ENCODE measurements at places on chromosomes 13 and 19.

GRCh38 chr19:11507370-11508078, 1.9 kb upstream of the ZNF653 start:
- no peak for DNase-seq

GRCh38 chr13:113561417-113562084, 23.0 kb upstream of the TFDP1 start:
- DNase-seq = no peak

- no peak for DNase-seq
Observed at GRCh38 chr19:3687774-3688706, 12.2 kb downstream of the PIP5K1C start.

DNA sequence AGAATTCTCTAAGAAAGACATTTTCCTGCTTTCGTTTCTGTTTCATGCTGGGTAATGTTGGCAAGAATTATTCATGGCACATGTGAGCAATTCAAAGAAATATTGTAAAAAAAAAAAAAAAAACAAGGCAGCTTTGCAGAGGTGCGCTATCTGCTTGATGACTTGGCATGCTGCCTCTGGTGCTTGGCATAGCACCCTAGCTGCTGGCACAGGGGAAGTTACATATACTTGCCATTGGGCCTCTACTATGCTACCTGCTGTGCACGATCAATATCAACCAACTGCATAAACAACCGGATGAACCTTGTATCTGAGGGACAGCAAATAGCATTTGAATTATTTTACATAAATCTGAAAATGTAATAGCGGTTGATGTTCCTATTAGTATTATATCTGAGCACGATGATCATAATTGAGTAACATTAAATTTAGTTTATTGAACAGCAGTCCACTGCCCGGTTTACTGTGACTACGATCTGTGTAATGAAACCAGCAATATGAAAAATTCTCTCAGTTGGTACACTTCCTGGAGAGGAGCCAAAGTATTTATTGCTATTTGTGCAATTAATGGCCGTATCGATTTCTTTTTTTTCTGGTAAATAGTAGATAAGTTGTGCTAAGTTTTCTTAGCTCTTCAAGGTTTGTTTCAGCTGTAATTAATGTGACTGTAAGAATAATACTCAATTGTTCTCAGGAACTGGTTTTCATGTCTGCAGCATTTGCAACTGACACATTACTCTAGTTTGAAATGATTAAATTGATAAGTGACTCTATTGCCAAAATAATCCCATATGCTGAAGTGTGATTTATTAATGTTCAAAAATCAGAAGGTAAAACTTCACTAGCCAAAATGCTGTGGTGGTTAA, 717.3 kb downstream of the DACH1 start:
- DNase-seq = no peak

DNA sequence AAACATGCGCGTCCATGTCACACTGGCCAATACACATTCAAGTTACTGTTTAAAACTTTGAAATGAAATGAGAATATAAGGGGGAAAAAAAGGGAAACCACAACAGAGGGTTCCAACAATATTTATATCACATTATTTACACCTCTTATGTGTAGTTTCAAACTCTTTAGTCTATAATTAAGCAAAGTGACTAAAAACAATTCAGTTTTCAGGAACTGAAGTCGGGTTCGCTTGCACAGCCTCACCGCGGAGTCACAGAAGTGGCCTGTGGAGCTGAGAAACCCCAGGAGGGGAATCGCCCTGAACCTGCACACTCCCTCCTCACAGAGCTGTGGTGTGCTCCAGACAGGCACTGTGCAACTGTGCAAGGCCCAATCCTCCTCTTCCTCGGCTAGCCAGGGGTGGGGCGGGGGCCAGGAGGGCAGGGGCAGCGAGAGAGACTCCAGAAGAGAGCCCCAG, 75.9 kb downstream of the STK24 start:
- no peak for DNase-seq

GRCh38 chr19:4452230-4452990, 5.2 kb downstream of the UBXN6 start:
- DNase-seq = no peak

DNA sequence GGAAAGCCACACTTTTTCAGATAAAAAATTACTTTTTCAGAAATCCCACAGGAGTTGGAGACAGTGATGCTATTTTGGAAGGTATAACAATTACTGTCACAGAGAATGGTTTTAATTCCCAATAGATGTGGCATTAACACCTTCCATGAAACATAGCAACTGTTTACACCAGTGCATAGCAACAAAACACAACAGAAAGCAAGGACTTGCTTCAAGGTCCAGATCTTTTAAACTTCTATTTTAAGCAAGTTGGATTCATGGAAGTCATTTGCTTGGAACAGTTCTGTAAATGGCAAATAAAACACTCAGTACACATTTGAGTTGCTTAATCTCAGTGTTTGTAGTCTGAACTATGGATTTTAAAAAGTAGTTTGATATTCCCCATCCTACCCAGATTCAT, 385.9 kb upstream of the SPRY2 start:
- DNase-seq = no peak

- DNase-seq = no peak
Observed at GRCh38 chr13:112210371-112210770, 143.4 kb downstream of the SOX1 start.

DNA sequence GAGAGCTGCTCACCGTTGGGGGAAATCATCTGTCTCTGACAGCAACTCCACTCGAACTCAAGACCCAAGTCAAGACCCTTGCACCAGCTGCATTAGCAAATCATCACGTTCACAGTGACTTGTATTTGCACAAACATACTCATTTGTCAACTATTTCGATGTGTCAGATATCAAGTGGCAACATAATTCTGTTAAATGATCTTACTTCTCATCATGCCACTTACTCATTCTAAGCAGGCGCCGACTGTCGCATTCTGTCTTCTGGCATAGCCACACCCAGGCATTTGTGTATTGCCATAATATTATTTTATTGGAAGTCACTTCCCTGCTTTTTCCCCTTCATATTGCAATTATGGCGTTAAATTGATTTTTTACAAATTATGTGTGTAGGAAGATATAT, 23.0 kb upstream of the ATP1A3 start:
- DNase-seq = no peak

DNA sequence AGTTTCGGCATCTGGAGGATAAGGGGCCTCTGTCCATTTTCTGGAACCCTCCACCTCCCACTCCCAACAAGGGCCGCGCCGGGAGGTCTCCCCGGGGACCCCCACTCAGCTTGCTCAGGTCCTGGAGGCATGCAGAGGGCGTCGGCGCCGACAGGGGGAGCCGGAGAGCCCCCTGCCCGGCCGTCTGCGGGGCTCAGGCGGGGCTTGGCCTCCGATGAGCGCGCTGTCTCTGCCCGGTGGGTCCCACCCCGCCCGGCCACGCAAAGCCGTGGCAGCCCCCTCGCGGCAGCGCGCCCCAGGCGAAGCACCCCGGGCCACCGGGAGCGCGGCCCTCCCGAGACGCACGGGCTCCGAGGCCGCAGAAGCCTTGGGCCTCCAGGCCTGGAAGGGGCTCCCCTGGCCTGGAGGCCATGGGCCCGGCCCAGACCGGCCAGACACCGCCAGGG, 149.7 kb upstream of the ZNF536 start:
- DNase-seq = no peak

DNA sequence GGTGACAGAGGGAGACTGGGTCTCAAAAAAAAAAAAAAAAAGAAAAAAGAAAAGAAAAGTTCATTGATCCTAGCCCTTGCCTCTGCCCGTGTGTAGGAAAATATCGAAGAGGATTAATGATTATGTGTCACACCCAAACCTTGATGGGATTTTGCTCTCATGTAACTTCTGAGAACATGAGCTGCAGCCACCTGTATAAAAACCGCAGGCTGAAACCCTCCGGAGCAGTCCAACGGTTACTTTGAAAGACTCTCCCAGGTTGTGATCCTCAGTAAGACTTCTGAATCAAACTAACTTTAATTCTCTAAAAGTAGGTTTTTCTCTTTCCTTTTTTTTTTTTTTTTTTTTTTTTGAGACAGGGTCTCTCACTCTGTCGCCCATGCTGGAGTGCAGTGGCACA, 4.3 kb upstream of the PSMC4 start:
- no peak for DNase-seq

GRCh38 chr19:58450856-58451357, 515 bp upstream of the ZNF324B start:
- peak; percentile 44 for DNase-seq

- no peak for DNase-seq
Observed at GRCh38 chr19:38320969-38321339, 1.3 kb downstream of the KCNK6 start.
